ENCODE measurements at places on chromosomes 1 and 21.
A peak's percentile ranks its signal among the peaks of the same experiment; 100 is the strongest.

DNA sequence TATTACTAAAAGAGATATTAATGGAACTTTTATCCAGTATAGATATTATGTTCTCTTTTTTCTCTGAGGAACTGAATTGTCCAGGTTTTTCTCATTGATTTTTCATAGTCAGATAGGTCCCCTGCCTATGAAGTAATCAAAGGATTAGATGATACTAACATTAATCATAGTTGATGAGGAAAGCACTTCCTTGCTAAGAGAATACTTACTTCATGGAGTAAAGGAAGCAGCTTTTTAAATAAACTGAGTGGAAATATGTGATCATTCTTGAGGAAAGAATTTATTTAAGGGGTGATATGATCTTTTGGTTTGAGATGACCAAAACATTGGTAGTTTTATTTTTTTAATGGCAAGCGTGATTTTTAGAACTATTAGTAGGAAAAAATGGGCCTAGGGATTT lies 58.9 kb downstream of the SWT1 start:
- no peak for DNase-seq

DNA sequence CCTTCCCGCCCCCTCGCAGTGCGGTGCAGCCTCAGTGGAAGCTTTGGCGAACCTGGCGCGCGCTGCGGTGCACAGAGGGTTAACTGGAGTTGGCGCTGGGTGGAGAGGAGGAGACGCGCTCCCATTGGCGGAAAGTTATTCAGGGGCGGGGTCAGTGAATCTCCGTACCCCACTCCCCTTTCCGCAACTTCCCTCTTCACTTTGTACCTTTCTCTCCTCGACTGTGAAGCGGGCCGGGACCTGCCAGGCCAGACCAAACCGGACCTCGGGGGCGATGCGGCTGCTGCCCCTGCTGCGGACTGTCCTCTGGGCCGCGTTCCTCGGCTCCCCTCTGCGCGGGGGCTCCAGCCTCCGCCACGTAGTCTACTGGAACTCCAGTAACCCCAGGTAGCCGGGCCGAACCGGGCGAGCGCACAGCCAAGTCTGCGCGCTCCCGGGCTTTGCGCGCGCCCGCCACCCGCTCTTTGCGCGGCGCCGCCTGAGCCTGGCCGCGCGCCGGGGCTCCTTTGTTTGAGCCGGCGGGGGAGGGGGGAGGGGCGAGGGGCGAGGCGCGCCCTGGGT lies at the start of gene EFNA4:
Gene EFNA4, plus strand, starts transcription at position 191 of the 561 bp plus-strand sequence. Its CDS starts 84 bp downstream, at position 275.
- DNase-seq, result peak; percentile 85

DNA sequence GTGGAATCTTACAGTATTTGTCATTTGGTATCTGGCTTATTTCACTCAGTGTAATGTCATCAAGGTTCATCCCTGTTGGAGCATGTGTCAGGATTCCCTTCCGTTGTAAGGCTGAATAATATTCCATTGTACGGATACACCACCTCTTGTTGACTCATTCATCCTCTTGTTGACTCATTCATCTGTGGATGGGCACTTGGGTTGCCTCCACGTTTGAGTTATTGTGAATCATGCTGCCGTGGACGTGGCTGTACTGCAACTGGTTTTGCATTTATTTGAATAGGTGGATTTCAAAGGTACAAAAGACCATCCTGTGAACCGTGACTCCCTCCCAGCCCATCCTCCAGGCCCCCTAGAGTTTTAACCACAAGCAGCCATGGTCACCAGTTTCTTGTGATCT lies 11.9 kb upstream of the TCP10L start:
- no peak for DNase-seq

- DNase-seq, result no peak
Measured at GRCh38 chr21:31140676-31141075, 102.4 kb upstream of the KRTAP19-8 start.

DNA sequence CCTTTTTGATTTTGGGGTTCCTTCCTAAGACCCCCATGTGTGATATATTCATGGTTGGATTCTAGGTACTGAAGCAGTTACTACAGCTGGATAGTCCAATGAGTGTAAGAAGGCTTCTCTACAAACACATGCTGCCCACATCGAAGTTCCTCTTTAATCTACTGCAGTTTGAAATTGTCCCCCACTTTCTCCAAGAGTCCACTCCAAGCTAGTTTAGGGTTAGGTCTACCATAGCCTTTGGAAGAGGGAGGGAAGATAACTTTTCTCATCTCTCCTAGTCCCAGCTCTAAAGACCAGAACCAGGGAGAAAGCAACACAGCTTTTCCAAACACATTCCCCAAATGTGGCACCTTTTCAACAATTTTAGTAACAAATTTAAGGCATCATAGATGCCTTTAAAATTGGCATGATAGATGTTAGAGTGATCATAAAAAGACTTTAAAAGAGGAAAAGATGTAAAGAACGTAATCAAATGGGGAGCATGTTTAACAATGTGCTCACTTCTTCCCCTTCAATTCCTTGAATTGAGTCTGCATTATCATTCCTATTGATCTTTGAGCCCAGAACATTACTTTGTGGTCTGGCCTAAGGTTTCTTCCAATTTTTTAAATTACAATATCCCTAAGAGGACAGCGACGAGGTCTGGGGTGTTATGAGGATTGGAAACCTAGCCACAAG lies 1.0 kb upstream of the EXO1 start:
- no peak for DNase-seq

DNA sequence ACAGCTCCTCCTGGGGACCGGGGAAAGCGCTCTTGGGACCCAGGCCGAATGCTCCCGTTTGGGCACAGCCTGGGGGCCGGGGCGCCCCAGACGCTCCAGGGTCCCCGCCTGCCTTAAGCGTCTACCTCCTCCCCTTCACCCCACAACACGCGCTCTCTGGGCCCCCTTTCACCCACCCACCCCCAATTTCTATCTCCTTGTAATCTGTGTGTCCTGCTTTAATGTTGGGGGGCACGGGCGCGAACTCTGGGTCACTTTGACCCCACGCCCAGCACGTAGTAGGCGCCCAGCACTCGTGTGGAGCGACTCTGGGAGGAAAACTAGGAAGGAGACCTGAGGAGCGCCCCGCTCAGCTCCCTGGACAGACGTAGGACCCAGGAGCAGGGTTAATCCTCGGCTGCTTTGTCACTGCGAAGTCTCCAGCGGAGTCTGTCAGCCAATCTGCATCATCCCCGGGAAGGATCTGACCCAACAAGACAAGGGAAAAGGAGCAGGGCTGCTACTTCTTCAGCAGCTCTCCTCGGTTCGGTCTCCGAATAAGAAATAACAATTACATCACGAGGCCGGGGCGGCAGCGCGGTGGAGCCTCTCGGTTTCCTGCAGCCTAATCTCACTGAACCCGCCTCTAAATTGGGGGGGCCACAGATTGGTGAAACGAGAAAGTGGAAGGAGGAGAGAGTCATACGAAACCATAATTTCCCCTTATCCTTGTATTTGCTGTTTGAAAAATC lies 757 bp upstream of the NRIP1 start:
- DNase-seq, result peak; percentile 73

DNA sequence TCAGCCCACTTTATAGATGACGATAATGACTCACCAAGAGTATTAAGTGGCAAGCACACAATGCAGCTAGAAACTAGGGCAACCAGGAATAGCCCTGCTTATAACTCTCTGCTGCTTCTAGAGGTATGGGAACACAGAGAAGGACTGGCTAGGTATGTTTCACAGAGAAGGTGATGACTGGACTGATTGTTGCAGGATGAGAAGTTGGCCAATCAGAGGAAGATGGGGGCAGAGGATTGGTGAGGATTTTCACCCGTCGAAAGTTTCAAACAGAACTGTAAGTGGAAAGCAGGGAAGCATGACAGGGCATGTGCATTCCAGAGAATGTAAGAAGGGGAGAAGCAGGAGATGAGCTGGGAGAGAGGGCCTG lies 222.4 kb upstream of the JUN start:
- DNase-seq, result no peak

GRCh38 chr1:204348722-204349121 lies 11.0 kb downstream of the PLEKHA6 start:
- no peak for DNase-seq
